Activated naive CD8-positive, alpha-beta T cell treated with anti-CD3 and anti-CD28 coated beads, Interleukin-2, amount 10 ng/mL, durations not matched to agents 7 days and 5 days (primary cell): ENCODE measurements at places on chromosomes 4 and X. TPM values are rescaled to one million over a fixed set of nuclear protein-coding genes. Genes with fewer than 3 reads are reported as not detected.
A peak's percentile ranks its signal among the peaks of the same experiment; 100 is the strongest.

DNA sequence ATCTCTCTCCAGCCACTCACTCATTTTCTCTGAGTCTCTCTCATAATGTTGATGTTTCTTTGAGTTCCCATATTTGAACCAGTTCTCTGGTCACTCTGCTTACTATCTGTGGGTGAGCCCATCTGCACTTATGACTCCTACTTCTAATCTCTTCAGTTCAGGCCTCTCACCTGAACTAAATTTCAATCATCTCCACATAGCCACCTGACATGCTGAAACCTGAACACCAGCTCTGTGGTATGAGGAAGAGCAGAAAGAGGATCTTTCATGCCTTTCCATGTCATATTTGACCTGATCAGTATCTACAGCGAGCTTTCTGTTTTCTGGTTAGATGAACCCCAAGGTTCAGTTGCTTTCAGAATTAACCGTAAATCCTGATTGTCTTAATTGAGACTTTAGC lies 122.2 kb upstream of the ESX1 start:
- no peak for DNase-seq

- DNase-seq = no peak
Measured at GRCh38 chr4:16140231-16140878, 56.5 kb upstream of the PROM1 start.

- DNase-seq = no peak
Measured at GRCh38 chr4:187354740-187355139, 631.1 kb upstream of the FAT1 start.

- DNase-seq = no peak
Measured at GRCh38 chrX:72687396-72687795, 26.7 kb downstream of the PHKA1 start.

Gene NALF2
- not detected for total RNA-seq

DNA sequence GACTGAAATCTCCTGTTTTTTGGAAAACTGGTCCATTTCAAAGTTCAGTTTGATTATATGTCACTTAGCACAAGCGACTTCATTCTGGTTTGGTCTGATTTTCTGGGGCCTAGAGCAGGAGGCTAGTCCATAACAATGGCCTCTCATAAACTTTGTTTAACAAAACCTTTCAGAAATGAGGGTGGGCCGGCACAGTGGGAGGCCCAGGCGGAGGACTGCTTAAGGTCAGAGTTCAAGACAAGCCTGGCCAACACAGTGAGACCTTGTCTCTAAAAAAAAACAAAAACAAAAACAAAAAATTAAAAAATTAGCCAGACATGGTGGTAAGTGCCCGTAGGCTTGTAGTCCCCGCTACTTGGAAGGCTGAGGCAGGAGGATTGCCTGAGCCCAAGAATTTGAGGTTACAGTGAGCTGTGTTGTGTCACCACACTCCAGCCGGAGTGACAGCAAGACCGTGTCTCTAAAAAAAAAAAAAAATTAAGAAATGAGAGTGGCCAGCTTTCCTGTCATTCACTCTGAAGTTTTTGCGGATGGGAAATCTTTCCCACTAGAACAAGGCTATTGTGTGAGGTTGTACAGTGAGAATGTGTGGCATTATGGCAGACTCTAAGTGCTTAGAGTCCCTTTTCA lies 1.2 kb upstream of the PLAC8 start:
- no peak for DNase-seq

Gene HPF1
- 16.5 TPM for total RNA-seq

Gene ATP8A1
- 55.3 TPM for total RNA-seq

- no peak for DNase-seq
Measured at GRCh38 chr4:90030953-90031352, 96.2 kb upstream of the CCSER1 start.

Gene S100P
- 1.5 TPM for total RNA-seq

GRCh38 chr4:89640620-89641366 lies 196.2 kb downstream of the SNCA start:
- DNase-seq = no peak

Gene NPNT
- total RNA-seq = not detected

DNA sequence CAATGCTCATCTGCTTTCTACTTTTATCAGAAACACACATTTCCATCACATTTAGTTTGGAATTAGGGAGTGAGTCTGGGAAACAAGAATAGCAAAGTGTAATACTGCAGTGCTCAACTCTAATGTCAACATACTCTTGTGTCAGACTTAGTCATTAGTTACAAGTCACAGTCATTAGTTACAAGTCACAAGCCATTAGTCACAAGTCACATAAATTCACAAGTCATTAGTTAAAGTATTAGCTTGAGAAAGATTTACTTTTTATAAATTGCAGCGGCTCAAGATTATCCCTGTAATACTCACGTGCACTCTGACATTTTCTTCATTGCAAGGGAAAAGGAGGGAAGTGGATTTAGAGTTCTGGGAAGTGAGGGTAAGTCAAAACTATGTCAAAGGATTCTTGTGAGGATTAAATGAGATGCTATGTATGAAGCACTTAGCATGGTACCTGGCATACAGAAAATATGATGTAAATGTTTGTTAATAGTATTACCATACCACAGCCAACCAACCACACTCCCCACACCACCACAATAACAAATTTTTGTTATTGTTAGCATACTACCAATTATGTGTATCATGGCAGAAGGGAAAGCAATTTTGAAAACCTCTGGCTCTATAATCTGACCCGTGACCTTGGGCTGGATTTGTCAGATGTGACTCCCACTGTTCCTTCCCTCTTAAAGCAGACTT lies 116.6 kb downstream of the ARHGAP24 start:
- no peak for DNase-seq

- DNase-seq = no peak
Measured at GRCh38 chr4:184234155-184234554, 16.5 kb upstream of the ENPP6 start.

Gene ZGRF1
- 43.9 TPM for total RNA-seq

GRCh38 chr4:8307714-8308113 lies 38.2 kb downstream of the HTRA3 start:
- DNase-seq = peak; percentile 8

- no peak for DNase-seq
Measured at GRCh38 chr4:47816748-47817147, 21.1 kb downstream of the CORIN start.

Gene GSPT2
- total RNA-seq = 13.2 TPM

Gene EGFL6
- total RNA-seq = 18.1 TPM

- DNase-seq = no peak
Measured at GRCh38 chr4:3786196-3786869, 20.1 kb downstream of the ADRA2C start.

Gene ARHGAP24
- total RNA-seq = not detected

GRCh38 chrX:115030625-115031024 lies 13.2 kb upstream of the IL13RA2 start:
- no peak for DNase-seq

GRCh38 chrX:1576201-1576992 lies 15.0 kb upstream of the AKAP17A start:
- peak; percentile 30 for DNase-seq

- no peak for DNase-seq
Measured at GRCh38 chrX:130260316-130260715, 8.4 kb downstream of the ZNF280C start.

- no peak for DNase-seq
Measured at GRCh38 chr4:48178931-48179330, 44.9 kb upstream of the TXK start.

Gene NLGN4X
- total RNA-seq = not detected

Gene GBA3
- not detected for total RNA-seq

DNA sequence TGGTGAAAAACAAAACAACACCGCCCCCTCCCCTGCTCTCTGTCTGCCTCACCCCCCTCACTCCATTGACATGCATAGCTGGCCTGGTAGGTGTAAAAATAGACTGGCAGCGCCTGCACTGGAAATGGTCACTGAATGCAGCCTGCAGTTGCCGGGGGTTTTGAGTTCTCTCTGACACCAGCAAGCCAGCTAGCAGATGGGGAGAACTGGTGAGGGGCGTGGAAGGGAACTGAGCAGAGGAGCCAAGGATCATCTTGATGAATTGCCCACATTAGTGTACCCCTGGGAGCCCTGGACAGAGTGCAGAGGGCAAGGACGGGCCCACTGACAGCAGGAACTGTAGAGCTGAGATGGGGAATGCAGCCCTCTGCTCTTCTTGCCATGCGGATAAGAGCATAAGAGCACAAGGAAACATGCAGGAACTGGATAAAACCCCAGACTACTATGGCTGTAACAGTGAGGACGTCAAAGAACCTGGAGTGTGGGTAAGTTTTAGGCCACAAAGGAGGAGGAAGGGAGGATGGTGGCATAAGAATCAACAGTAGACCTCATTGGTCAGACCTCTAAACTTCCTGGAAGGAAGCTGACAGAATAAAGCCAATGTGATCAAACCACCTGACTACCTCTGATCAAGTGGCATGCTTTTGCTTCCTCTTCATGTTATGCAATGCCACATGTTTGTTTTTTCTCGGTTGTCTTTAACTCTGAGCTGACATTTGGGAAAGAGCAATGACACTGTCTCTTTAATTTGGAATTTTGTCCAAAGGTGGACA lies 96.3 kb downstream of the ANK2 start:
- DNase-seq = no peak

DNA sequence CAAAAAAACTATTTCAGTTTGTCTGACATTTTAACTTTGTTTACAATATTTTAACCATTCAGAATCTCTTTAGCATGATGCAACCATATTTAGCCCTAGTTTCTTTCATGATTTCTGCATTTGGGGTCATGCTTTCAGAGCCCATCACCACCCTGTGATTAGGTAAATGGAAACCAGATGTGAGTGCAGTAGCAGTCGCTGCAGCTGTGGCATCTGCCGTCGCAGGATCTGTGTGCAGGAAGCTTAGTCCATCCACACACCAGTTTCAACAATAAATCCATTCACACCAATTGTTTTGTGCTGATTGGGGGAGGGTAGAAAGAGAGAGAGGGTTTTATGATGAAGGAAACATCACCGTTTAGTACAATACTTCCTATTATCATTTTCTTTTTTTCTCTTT lies 130.5 kb downstream of the CPEB2 start:
- no peak for DNase-seq

DNA sequence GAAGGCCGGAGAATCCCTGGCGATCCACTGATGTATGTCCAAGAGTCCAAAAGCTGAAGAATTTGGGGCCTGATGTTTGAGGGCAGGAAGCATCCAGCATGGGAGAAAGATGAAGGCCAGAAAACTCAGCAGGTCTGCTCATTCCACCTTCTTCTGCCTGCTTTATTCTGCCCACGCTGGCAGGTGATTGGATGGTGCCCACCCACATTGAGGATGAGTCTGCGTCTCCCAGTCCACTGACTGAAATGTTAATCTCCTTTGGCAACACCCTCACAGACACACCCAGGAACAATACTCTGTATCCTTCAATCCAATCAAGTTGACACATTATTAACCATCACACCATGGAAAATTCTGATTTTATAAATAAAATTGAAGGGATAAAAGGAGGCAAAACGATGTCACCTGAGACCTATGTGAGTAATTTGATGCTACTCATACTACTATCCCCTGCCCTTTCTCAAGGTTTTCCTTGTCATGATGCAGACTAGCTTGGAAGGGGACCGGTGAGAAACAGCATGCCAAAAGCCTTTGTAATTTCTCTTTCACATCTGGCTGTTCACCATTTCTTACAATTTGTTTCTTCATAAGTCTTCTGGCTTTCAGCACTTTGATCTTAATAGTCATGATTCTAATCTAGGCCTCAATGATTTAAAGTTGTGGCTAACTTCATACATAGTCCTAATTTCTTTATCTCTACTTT lies 9.7 kb upstream of the PYURF start:
- no peak for DNase-seq

- no peak for DNase-seq
Measured at GRCh38 chr4:184513802-184514120, 39.4 kb upstream of the IRF2 start.

DNA sequence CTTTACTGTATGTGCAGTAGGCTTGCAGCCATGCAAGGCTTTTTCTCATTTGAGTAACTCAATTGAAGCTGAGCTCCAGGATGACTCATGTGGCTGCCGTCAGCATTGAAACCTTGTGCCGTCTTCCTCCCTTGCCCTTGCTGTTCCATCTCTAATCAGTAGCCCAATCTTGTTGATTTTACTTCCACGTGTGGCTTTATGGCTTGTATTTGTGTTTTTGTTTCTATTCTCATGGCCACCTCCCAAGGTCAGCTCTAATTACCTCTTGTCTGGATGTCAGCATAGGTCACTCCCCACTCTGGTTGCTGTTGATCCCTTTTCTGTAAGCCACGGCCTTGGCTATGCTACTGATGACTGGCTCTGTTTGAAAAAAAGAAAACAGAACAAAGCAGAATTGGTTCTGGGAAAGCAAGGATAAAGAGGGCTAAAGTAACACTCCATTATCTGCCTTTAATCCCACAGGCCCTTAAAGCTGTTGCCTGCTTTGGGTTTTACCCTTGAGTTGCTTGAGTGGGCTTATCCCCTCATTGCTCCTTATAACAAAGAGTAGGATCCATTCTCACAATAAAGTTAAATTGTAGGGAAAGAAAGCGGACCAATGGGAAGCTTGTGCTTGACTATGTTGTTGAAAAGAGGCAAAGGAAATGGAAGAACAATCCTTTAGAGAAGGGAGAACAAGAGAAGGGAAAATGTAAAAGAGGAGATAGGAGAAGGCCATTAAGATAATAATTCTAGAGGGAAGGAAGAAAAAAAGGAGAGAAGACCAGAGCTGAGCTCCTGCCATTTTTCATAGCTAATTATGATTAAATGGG lies 173.9 kb upstream of the PGRMC2 start:
- DNase-seq = no peak

DNA sequence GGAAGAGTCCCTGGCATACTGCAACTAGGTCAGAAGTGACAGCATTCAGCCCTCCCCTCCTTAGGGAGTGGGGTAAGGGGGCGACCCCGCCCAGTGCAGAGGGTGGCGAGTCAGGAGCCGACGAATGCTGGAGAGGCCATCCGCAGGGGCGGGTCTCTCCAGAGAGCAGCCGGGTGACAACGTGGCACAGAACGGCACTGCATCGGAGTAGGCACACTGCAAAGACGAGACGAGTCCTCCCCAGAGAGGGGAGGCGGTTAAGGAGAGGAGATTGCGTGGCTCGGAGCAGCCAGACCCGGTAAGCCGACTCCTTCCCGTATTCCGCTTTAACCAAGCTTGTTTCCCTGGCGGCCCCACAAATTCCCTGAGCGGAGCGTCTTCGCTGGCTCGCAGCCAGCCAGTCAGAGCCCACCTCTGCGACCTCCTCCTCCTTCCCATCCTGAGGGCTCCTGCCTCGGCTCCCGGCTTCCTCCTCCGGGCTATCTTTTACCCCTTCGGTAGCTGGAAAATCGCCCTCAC lies 54.9 kb downstream of the LINC00632 start:
- peak; percentile 17 for DNase-seq

- no peak for DNase-seq
Measured at GRCh38 chr4:75904076-75904475, 1.8 kb upstream of the PPEF2 start.

Gene COX7B2
- total RNA-seq = not detected

DNA sequence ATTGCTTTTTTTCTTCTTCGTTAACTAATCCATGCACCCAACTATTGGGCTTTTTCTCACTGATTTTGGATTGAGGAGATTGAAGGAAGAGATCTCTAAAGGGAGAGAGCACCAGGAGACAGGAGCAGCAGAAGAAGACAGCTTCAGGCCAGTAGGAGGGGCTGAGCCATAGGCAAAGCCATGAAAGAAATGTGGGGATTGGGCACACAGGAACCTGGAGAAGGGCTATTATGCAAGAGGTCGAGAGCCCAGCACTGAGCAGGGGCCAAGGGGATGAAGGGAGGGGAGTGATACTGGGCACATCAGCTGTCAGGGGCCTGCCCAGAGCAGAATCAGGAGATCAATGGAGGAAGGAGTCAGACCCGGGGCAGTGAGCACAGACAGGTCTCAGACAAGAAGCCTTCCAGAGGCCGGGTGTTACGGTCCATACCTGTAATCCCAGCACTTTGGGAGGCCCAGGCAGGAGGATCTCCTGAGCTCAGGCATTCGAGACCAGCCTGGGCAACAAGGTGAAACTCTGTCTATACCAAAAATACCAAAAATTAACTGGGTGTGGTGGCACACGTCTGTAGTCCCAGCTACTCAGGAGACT lies 140.9 kb downstream of the BCOR start:
- DNase-seq = no peak

Gene FGF5
- not detected for total RNA-seq
